HS-27A (cell line): ENCODE measurements at places on chromosomes 3 and 15.
A peak's percentile ranks its signal among the peaks of the same experiment; 100 is the strongest.

DNA sequence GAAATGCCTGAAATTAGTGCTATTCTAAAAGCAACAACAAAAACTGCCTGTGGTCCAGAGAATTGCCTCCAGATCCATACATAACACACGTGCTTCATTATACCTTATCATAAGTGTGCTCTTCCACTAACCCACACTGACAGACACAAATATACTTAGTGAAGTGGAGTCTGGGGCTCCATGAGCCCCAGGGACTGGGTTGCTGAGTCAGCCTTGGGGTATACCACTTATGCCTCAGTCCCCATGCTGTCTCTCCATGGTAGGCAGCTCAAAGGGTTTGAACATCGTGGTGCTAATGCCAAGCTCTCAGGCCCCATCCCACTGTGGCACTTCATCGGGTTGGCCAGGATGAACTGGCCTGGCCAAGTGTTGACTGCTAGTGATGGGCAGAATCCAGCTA lies 10.8 kb downstream of the ZDHHC3 start:
- no peak for DNase-seq

- no peak for DNase-seq
These were observed 310.7 kb downstream of the DIPK2A start for GRCh38 chr3:144282313-144282712.

DNA sequence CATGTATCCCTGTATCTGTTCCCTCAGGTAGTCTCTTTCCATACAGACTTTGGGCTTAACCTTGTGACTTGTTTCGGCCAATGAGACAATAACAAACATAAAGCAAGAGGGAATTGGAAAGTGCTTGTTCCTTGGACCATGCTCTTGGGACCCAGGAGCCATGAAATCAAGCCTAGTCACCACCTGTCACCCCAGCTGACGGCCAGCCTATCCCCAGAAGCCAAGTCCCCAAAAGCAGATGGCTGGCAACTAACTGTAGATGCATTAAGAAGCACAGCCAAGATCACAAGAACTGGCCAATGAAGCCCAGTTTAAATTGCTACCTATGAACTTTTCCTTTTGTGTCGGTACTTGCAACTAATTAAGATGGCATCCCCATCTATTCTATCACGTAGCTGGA lies 822.0 kb downstream of the CADM2 start:
- no peak for DNase-seq

- peak; percentile 99 for DNase-seq
These were observed 3.1 kb upstream of the BNC1 start for GRCh38 chr15:83287541-83288027.

DNA sequence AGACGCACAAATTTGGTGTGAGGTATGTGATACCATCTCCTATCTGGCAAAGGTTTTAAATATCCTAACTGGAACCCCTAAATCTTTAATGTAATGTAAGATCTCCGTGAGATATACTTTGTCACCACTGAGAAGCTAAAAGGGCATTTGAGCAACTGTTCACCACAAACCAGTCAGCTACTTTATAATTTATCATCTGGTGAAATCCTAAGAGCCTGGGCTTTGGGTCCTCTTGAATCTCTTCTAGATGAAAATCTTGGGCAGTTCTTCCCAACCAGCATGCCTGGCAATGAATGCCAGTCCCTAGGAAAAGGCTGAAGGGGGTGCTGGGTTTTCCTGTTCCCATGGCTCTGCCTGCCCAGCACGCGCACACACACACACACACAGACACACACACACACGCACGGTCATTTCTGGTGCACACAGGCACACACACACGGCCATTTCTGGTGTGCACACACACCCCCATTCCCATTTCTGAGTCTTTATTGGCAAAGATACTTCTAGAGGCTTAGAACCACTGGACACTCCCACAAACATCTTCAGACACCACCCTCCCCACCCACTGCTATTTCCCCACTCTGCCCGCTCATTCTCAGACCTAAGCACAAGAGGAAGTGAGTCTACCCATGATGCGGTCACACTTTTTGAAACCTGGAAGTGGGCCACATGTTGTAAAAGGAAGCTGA lies 72.6 kb downstream of the MYO1E start:
- peak; percentile 97 for DNase-seq

DNA sequence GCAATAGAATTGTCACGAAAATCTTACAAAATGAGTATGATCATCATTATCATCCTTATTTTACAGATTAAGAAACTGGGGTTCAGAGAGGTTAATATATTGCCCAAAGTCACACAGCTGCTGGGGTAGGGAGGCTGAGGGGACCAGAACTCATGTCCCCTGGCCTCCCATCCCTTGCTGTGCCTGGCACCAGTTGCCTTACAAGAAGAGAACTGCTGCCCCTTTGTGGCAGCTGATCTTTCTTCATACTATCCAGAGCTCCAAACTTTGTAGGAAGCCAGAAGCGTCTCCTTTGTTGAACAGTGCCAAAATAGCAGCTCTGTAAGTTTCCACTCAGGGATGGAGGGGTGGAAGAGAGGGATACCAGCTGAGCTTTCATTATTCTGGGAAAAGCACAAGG lies 236.8 kb upstream of the TBC1D5 start:
- no peak for DNase-seq
